GM12892 (cell line): ENCODE measurements at places on chromosomes 16 and 17.
A peak's percentile ranks its signal among the peaks of the same experiment; 100 is the strongest.

- no peak for DNase-seq
Observed at GRCh38 chr17:21302711-21303425, 18.4 kb downstream of the MAP2K3 start.

DNA sequence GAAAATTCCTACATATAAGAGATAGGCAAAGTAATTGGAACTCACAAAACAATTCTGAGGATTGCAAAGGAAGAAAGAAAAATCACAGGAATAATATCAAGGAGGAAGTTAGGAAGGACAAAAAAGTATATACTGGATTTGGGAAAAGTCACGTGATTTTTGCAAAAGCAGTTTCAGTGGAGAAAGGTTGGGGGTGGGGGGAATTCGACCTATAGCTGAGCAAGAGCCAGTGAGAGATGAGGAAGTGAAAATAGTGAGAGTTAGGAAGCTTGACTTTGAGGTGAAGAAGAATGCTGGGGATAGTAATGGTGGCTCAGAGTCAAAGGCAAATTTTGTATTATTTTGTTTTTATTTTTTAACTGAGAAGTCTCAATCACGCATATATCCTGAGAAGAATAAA lies 438.0 kb upstream of the PMFBP1 start:
- no peak for DNase-seq

- DNase-seq: no peak
Observed at GRCh38 chr17:35588196-35588920, 1.2 kb downstream of the AP2B1 start.

- DNase-seq: no peak
Observed at GRCh38 chr17:16995930-16996329, 24.0 kb upstream of the TNFRSF13B start.

DNA sequence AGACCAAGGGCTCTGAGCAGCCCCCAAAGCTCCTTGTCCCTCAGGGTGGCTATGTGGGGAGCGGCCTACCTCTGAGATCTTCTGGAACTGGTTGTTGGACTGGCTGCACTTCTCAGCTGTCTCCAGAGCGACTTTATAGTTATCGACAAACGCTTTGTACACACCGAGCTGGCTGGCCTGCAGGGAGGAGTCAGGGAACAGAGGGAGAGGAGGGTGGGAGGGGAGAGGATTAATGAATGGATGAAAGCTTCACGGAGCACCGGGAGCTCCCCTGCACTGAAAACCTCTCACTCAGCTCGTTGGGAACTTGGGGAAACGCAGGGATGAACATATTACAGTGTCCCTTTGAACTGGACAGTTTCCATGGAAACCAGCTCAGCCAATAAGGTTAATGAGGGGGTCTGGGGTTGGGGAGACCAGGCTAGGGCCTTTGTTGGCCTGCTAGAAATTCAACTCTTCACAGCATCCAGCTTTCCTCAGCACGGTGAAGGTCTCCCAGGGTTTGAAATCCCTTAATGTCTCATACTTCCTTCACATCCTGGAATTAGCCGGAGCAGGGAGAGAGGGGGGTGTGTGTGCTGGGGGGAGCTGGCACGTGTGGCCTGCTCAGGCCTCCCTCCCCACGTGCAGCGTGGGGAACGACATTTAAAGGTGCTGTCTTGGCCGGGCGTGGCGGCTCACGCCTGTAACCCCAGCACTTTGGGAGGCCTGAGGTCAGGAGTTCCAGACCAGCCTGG lies 86.7 kb downstream of the TIMM22 start:
- DNase-seq: no peak

DNA sequence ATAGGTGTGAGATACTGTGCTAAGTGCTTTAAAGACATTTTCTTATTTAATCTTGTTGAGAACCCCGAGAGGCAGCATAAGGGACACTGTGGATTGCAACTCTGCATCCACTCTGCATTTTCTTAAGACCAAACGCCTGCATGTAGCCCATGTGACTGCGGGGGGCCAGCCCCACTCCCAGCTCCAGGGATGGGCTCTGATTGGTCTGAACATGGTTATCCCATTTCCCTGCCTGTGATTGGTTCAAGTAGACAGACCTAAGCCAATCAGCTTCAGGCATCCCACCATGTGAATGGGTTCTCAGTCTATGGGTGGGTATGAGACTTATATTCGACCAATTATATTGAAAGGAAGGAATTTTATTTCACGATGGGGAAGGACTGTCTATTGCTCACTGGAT lies 33.2 kb upstream of the USP7 start:
- no peak for DNase-seq

DNA sequence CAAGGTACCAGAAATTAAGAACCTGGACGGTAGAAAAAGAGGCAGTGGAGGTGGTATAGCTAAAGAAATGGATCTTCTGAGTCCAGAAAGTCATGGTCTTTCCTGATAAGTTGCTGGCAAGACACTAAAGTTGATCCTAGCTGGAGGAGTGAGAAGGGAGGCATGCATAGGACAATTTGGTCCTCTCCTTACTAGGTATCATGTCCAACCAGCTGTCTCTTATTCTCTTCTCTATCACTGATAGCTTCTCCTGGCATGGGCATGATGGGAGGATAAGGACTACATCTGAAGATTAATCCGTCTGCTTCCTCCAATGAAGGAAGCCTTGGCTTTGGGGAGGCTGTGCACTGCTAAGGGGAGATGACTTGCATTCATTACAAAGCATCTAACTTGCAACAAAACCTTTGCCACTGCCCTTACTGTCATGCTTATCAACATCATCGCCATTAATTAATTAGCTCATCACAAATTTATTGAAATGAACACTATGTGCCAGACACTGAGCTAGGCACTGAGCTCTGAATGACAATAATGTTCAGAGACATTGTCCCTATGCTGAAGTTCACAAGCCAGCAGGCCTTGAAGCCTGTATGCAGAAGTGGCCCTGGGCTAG lies 3.1 kb upstream of the FAM117A start:
- DNase-seq: no peak

DNA sequence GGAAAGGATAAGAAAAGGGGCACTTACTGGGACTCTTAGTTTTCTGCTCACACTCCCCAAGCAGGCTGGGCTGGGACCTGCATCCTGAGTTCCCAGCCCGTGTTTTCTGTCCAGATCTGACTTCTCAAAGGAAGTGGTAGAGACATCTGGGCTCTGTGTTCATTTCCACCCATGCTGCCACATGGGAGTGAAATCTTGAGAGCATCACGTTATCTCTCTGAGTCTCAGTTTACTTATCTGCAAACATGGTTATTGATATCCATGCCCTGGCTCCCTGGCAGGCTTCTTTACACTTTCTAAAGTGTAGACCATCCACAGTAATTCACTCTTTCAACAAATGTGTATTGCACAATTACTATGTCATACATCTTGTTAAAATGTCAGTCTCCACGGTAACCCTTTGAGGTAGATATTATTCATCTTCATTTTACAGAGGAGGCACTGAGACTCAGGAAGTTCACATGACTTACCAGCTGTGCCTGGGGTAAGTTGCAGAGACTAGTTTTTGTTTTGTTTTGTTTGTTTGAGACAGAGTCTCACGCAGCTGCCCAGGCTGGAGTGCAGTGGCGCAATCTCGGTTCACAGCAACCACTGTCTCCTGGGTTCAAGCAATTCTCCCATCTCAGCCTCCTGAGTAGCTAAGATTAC lies 3.4 kb downstream of the ZNF688 start:
- DNase-seq: peak; percentile 37

DNA sequence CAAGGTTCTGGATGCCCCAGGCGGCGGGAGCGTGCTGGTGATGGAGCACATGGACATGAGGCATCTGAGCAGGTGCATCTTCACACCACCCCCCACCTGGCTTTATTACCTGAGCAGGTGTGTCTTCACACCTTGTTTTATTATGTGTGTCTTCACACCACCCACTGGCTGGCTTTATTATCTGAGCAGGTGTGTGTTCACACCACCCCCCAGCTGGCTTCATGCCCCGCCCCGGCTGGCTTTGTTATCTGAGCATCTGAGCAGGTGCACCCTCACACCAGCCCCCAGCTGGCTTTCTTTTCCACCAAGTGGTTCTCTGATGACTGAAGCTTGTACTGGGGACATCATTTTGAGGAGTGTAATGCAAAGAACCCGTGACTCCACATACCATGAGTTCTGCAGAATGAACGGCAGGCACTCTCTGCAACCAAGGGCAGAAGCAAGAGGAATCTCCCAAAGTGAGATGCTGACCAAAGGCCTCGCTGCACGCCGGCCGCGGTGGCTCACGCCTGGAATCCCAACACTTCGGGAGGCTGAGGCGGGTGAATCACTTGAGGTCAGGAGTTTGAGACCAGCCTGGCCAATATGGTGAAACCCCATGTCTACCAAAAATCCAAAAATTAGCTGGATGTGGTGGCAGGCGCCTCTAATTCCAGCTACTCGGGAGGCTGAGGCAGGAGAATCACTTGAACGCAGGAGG lies 2.6 kb downstream of the FN3KRP start:
- DNase-seq: no peak

DNA sequence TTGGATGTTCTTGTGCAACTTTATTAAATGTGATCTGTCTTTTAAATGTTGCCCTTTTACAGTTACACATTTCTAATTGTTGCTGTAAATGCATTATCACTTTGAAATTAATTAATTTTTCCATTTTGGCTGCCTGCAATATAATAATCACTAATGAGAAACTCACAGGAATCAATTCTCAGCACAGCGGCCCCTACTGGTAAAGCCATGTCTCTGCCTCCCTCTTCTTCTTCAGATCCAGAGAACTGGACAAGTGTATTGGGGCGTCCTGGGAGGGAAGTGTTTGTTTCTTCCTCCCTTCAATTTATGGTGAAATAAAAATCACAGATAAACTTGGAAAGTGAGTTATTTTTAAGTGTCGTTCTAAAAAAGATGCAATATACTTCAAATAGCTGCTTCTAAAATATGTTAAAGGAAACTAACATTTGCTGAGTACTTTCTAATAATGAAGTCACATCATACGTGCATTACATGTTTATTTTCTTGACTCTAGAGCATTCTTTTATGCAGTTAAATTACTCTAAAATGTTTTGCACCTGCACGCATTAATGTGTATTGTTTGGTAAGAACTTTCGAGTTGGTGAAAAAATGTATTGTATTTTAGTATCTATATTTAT lies 338.0 kb downstream of the WWOX start:
- DNase-seq: peak; percentile 23

GRCh38 chr16:53053967-53054669 lies 673 bp upstream of the CHD9 start:
- DNase-seq: no peak

DNA sequence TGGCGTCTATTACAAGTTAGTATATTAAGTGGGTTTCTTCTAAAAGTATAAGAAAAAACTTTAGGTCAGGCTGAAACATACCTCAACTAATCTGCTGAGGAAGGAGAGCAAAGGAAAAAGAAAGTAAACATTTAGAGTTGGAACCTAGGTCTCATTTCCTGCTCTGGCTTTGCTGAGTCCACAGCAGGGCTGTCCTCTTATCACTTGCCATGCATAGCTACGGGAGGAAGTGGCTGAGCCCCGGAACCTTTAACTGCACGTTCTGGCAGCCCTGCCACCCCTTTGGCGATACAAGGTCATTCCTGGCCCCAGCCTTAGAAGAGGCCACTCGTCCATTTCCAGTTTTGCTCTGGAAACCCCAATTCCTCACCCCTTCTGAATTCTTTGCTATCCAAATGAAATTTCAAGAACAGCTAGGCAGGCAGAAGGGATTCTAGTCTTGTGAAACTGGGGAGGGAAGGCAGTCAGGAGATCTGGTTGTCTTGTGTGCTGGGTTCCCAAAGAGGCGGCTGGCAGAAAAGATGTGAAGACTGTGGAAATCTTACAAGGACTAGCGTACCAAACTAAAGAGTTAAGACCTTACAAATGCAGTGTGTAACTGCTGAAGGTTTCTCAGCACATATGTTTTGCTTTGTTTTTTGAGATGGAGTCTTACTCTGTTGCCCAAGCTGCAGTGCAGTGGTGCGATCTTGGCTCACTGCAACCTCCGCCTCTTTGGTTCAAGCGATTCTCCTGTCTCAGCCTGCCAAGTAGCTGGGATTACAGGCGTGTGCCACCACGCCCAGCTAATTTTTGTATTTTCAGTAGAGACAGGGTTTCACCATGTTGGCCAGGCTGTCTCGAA lies 19.1 kb downstream of the WIPI1 start:
- DNase-seq: peak; percentile 34

DNA sequence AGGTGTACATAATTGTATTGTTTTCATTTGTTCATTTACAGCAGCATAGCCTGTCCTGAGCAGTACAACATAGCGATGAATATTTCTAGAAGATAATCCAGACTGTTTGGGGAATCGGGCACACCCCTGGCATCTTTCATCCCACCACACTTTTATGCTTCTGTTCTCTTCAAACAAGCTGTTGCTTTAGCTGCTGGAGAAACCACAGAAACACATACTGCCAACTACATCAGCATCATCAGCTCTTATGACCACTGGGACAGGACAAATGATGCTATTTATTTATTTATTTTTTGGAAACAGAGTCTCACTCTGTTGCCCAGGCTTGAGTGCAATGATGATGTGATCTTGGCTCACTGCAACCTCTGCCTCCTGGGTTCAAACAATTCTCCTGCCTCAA lies 22.6 kb upstream of the HAPSTR1 start:
- DNase-seq: no peak

DNA sequence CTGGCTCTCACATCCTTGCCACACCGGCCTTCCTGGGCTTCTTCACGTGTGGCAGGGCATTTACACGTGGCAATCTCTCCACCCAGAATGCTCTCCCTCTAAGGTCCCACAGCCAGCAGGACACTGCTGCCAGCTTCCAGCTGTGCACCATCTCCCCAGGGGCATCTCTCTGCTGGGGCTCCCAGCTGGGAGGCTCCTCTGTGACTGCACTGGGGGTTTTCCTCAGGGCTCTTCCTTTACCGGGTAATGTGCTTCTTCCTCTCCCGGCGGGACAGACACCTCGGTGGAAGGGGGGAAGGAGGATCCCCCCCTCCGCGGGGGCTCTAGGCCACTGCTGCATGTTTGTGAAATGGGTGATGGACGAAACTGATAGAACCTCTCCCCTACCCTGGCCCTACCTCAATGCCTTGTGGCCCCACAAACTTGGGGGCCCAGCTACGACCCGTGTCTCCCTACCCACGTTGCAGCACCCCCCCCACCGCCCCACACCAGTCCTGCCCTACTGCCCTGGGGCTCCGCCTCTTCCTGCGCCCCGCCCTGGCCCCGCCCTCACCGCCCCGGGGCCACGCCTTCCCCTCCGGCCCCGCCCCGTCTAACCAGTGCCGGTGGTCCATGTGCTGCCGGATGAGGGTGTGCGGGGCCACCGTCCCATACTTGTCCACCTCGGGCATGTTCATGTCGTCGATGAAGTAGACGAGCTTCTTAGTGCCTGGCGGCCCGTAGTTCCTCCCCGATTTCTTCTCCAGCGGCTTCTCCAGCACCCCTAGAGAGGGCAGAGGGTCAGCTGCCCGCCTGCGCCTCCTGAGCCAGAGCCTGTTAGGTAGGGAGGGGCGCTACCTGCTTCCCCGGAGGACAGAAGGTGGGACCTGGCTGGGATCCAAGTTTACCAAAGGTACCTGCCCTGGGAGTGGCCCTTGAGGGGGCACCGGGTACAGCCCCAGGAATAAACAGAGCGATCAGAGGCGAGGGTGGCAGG lies 92.6 kb downstream of the DNAH17 start:
- DNase-seq: peak; percentile 87
